ENCODE measurements at places on chromosomes 1 and 21. TPM values are rescaled to one million over a fixed set of nuclear protein-coding genes. Genes with fewer than 3 reads are reported as not detected.

SPAG17 gene
- total RNA-seq = not detected

APCS gene
- not detected for total RNA-seq

GPR89A gene
- total RNA-seq = 12.9 TPM

ARMH1 gene
- total RNA-seq = 0.65 TPM

GLMP gene
- 43.3 TPM for total RNA-seq

SPRR1B gene
- not detected for total RNA-seq

Measured in A549 treated with ZK216348 at 1 μM for 4 hours (cell line).